Posterior cingulate gyrus (tissue), 11 donors: ENCODE measurements at places on chromosomes 3 and 15.

DNA sequence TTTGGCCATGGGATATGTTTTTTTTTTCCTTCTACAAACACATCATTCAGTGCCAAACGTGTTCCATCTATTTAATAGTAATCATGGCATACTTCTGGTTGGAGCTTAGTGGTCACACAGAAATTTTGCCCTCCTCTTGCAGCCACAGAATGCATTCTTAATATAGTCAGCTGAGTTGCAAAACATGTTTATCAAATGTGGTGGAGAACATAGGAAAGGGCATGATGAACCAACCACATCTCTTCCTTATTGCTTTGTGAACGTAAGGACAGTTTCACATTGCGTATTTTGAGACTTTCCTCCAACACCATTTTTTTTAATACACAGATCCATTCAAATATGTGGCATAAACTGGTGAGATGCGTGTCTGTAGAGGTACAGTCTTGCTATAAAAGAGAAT is 106.8 kb downstream of the BBX start:
- no peak for DNase-seq

GRCh38 chr3:189554868-189555557 is 76.2 kb upstream of the TP63 start:
- no peak for DNase-seq

GRCh38 chr3:148197061-148197460 is 500.6 kb upstream of the AGTR1 start:
- DNase-seq, result no peak

DNA sequence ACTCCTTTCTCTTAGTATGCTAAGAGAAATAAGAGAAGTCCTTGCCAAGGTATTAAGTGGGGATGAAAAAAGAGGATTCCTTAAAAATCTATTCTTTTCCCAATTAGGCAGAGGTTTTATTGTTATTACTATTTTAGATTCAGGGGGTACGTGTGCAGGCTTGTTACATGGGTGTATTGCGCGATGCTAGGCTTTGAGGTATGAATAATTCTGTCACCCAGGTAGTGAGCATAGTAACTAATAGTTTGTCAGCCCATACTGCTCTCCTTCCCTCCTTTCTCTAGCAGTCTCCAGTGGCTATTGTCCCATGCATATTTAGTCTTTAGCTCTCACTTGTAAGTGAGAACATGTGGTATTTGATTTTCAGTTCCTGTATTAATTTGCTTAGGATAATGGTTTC is 83.9 kb downstream of the LEKR1 start:
- no peak for DNase-seq

GRCh38 chr3:143586576-143586975 is 261.7 kb downstream of the SLC9A9 start:
- DNase-seq, result no peak

- no peak for DNase-seq
These were observed 64.0 kb upstream of the HACD2 start for GRCh38 chr3:123648696-123649405.

- DNase-seq, result no peak
These were observed 177.2 kb downstream of the XXYLT1 start for GRCh38 chr3:195093731-195094130.

- DNase-seq, result no peak
These were observed 14.2 kb downstream of the DNAH1 start for GRCh38 chr3:52330194-52330805.

DNA sequence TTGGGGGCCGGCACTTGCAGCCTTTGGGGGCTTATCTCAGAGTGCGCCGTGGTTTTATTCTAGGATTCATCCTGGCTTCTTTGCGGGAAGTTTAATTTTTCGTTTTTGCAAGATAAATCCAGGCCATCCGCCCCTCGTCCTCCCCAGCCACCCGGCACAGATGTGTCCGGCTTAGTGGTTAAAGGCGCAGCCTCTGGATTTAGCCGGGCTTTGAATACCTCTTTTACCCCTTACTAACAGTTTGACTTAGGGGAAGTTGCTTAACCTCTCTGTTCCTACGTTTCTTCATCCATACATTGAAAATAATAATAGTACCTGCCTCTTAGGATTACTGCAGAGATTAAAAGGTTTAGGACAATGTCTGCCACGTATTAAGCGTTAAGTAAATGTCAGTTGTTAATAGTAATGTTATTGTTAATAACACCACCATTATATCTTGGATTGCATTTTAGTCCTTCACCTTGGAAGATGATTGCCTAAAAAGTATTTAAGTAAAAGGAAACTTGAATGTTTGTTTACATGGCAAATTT is 714 bp downstream of the ECT2 start:
- DNase-seq, result no peak

GRCh38 chr3:189630767-189631372 is 319 bp upstream of the TP63 start:
- no peak for DNase-seq
